ENCODE measurements at places on chromosomes 1 and 21. TPM values are rescaled to one million over a fixed set of nuclear protein-coding genes. Genes with fewer than 3 reads are reported as not detected.

- DNase-seq: no peak
Measured at GRCh38 chr1:100791586-100791985, 72.0 kb downstream of the VCAM1 start.

NR1I3 gene
- total RNA-seq: not detected

GRCh38 chr1:22861764-22862440 lies 110.8 kb downstream of the LACTBL1 start:
- DNase-seq: no peak

OR2G6 gene
- not detected for total RNA-seq

DNA sequence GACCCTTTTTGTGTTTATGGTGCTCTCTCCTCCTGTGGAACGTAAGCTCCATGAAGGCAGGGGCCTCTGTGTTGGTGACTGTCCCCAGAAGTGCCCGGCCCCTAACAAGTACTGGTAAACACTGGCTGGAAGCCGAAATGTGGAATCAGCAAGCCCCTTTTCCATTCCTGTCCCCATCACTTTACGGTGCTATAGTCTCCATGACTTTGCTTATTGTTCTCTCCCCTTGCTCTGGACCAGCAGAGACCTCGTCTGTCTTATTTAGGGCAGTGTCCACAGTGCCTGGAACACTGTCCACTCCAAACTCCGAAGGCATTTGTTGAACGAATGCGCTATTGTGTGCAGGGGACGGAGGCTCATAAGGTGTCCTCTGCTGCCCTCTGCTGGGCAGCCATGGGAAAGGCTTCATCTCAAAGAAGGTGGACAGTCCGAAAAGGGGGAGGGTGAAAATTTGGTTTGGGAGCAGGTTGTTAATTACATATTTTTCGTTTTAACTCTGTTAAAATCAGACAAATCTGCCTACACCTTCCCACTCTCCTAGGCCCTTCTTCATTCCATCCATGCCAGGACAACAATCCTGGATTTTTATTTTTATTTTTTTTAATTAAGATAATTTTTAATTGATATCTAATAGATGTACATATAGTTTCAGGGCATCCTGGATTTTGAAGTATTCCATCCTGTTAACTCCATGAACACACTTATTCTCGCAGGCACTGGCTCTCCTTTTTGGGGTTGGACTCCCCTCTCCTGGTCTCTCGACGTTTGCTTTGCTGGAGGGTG lies 115.6 kb downstream of the PGBD5 start:
- DNase-seq: peak; percentile 92

GRCh38 chr1:33903210-33903589 lies 39.3 kb downstream of the HMGB4 start:
- DNase-seq: no peak

Measured in right cardiac atrium (tissue), 5 donors.